ENCODE measurements at places on chromosomes 13 and 19.

GRCh38 chr19:44872661-44873060 is 18.4 kb upstream of the TOMM40 start:
- DNase-seq = no peak

DNA sequence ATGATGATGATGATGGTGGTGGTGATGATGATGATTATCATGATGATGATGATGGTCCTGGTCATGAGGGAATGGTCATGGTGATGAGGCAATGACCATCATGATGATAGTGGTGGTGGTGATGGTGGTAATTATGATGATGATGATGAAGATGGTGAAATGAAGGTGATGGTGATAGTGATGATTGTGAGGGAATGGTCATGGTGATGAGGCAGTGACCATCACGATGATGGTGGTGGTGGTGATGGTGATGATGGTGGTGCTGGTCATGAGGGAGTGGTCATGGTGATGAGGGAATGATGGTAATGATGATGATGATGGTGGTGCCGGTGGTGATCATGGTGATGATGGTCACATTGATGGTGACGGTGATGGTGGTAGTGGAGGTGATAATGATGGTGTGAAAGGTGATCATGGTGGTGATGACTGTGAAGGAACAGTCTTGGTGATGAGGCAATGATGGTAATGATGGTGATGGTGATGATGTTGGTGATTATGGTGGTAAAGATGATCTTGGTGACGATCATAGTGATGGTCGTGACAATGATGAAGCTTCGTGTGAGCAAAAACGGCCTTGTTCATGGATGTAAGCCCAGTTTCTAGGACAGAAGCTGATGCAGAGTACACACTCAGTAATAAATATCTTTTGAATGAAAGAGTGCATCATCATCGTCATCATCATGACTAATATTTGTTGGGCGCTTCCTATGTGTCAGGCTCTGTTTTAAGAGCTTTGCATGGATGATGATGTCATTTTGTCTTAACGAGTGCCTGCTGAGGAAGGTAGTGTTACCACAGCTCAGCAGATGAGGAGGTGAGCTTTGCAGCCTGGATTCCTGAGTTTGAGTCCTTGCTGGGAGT is 17.3 kb downstream of the SBK2 start:
- peak; percentile 97 for DNase-seq

GRCh38 chr13:31631746-31632145 is 107.6 kb upstream of the RXFP2 start:
- DNase-seq = no peak

GRCh38 chr13:27956576-27957300 is 12.4 kb downstream of the CDX2 start:
- no peak for DNase-seq

GRCh38 chr13:22014469-22014868 is 343.6 kb downstream of the FGF9 start:
- DNase-seq = no peak

- DNase-seq = no peak
These were observed 65.9 kb upstream of the KLF12 start for GRCh38 chr13:74200081-74200480.

- peak; percentile 67 for DNase-seq
These were observed at the start of gene S1PR2 for GRCh38 chr19:10230861-10231611. S1PR2 (minus strand) TSS chr19:10231331; CDS start chr19:10224905, 6,426 bp downstream.

DNA sequence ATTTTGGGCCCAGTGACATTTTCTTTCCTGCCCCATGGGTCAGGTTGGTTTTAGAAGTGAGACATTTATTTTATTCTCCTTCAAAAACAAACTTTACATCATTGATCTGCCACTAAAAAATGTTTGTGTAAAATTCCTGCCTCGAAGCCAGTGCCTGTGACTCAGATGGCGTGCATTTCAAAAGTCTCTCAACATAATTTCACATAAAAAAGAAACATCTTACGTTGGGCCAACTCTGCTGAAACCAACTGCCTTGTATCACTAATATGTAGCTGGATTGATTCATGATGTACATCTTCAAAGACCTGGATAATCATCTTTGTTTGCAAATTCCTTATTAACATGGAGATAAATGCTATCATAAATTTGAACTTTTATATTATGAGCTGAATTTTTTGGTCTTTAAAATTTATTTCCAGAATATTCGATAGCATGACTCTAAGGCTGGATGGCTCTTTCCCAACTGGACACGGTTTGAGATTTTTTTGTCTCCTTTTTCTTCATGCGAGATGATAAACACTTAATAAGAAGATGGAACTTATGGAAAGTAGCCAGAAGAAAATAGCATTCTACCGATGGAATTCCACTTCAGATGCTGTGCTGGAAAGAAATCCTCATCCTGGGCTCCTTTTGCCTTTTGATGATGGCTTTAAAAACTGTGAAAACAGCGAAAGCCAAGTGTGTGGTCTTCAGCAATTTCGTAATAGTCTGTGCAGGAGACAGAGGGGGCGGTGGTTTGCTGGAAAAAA is 420.5 kb downstream of the FGF9 start:
- no peak for DNase-seq

- no peak for DNase-seq
These were observed 27.4 kb downstream of the PRAM1 start for GRCh38 chr19:8475005-8475404.

DNA sequence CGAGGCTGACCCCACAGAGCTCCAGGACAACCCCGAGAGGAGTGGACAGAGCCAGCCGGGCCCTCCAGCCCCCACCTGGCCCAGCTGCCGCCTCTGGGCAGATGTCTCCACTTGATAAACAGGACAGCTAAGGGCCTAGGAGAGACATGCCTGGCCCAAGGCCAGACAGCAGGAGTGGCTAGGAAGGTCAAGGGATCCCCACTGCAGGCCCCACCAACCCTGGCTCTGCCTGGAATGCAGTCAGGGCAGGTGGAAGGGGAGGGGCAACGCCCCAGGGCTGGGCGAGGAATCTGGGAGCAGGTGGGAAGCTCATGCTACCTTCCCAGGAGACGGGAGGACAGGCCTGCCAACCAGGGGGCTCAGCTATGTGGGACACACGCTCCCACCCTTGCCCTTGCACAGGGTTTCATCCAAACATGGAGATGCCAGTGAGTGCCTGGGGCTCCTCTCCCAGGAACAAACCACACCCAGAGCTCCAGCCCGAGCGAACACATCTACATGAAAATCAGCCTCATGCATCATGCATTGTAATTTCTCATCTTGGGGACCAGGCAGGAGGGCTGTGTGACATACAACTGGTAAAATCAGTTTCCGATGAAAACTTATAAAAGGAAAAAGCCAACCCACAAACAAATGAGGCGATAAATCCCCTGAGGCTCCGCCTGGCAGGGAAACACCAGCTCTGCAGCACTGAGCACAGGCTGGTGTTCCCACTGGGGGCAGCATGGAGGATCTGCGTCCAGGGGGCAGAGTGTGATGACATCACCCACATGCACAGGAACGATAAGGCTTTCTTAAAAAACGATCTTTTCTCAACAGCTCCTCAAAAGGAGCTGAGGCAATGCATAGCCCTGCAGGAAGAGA is 25.0 kb downstream of the SH3GL1 start:
- DNase-seq = peak; percentile 84

GRCh38 chr13:111512707-111513106 is 192.3 kb downstream of the TEX29 start:
- DNase-seq = no peak

GRCh38 chr19:31278555-31279435 is 70.4 kb downstream of the TSHZ3 start:
- no peak for DNase-seq

DNA sequence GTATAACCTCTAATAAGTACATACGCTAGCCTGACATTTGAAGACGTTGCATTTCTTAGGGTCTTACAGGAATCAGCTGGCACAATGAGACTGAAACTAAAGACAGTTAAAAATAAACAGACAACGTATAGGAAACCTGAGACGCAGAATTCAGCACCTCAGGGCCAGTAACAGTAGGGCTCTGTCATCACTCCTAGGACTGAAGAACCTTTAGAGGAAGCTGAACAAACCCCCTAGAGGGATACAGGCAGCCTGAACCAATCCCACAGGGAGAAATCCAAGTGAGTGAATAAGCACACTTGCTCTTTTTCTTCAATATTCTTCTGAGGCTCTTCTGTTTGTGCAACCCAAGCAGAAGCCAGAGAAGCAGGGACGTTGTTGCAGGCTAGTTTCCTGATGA is 53.9 kb upstream of the KLHL1 start:
- DNase-seq = no peak

GRCh38 chr19:39370735-39371134 is 20.2 kb downstream of the PAF1 start:
- no peak for DNase-seq

- DNase-seq = peak; percentile 25
These were observed 391 bp downstream of the ZNF761 start for GRCh38 chr19:53432088-53432661.

DNA sequence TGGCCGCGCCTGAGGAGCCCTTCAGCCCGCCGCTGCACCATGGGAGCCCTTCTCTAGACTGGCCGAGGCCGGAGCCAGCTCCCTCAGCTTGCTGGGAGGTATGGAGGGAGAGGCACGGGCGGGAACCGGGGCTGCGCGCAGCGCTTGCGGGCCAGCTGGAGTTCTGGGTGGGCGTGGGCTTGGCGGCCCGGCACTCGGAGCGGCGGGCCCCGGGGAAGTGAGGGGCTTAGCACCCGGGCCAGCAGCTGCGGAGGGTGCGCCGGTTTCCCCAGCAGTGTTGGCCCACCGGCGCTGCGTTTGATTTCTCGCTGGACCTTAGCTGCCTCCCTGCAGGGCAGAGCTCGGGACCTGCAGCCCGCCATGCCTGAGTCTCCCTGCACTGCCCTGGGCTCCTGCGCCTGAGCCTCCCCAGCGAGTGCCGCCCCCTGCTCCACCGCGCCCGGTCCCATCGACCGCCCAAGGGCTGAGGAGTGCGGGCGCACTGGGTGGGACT is 1890.0 kb upstream of the PCDH20 start:
- no peak for DNase-seq

DNA sequence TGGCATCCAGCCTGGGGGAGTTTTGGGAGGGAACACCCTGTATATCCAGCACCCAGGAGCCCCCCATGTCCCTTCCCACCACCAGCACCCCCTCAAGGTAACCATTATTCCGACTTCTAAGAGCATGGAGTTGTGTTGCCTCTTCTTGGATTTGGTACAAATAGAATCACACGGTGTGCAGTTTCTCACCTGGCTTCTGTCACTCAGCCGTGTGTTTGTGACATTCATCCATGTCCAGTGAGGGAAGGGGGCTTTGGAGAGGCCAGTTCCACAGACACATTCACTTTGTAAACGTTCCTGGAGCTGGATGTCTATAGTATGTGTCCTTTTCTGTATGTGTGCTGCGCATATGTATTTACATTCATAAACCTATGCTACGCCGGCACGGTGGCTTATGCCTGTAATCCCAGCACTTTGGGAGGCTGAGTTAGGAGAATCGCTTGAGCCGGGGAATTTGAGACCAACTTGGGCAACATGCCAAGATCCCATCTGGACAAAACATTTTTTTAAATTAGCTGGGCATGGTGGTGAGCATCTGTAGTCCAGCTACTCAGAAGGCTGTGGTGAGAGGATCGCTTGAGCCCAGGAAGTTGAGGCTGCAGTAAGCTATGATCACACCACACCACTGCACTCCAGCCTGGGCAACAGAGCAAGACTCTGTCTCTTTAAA is 36.6 kb downstream of the MYH14 start:
- peak; percentile 25 for DNase-seq

DNA sequence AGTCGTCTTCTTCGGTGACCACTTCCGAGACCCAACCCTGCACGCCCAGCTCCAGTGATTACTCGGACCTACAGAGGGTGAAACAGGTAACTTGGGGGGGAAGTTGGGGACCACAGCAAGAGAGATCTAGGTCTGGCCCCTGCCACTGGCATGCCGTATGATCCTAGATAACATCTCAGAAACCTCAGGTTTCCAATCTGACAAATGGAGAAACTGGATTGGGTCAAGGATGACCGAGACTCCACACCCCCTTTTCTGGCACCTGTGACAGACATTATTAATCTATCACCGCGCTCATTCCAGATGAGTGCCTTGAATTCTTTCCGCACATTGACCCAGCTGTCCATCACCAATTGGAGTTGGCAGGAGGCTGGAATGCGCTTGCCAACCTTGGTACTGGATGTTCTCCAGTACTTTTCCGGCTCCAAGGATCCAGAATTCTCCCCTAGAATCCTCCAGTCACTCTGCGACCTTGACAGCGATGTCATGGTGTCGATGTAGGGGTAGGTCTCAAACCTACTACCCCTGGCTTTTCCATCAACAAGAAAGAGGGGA is 17.4 kb downstream of the VASP start:
- no peak for DNase-seq

DNA sequence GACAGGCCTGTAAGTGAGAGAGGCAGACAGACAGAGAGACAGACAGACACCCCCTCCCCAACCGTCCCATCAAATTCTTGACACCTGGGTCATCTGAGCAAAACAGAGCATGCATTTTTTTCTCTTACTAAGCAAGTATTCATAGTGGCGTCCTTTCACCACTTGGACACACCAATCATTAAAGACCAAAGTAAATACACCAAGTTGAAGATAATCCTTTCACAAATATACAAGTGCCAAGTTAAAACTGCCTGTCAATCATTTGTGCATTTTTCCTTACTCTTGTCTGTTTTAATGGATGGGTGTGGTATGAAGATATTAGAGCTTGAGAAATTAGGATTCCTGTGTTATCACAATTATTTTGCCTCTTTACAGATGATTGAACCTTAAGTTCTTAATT is 337.3 kb downstream of the ATP8A2 start:
- no peak for DNase-seq

DNA sequence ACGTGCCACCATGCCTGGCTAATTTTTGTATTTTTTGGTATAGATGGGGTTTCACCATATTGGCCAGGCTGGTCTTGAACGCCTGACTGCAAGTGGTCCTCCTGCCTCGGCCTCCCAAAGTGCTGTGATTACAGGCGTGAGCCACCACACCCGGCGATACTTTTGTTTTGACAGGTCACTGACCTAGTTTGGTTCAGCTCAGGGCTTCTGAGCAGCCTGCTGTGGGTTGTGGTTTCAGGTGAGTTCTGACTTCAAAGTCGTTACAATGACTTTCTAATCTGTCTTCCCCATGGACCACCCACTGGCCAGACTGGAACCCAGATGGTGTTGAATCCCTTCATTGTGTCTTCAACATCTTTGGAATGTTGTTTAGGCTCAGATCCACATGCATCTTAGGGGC is 73.8 kb downstream of the TRPM4 start:
- DNase-seq = no peak

- DNase-seq = no peak
These were observed 3.6 kb upstream of the ONECUT3 start for GRCh38 chr19:1749373-1750342.
